ENCODE measurements at places on chromosomes 7 and 10.

DNA sequence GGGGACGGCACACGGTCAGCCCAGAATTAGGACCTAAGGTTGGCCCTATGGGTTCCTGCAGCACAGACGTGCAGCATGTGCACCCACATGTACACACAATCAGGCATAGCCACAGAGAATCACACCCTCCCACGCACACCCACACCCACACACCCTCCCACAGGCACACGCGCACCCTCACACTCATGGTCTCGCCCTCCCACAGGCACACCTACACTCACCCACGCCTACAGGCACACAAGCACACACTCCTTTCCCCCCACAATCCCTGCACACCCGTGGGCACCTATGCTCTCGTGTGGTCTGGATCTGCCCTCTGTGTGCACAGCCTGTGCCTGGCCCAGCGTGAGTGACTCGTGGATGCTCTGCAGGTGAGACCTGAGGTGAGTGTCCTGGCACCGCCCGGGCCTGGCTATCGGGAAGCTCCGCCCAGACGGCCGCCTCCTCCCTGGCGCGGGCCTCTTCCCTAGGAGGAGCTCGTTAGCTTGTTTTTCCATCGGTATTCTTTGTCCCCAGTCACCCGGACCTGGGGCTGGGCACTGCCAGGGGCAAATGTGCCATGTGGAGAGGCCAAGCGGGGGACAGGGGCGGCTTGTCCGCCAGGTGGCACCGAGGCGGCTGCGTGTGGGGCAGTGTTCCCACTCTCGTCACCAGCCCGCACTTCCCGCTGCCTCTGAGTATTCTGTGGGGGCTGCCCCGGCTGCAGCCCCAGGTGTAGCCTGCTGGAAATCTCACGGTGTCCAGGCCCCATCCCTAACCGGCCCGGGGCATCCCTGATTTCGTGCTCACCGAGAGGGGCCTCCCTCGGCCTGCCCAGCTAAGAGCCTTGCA lies 110.2 kb upstream of the FAM20C start:
- no peak for DNase-seq

DNA sequence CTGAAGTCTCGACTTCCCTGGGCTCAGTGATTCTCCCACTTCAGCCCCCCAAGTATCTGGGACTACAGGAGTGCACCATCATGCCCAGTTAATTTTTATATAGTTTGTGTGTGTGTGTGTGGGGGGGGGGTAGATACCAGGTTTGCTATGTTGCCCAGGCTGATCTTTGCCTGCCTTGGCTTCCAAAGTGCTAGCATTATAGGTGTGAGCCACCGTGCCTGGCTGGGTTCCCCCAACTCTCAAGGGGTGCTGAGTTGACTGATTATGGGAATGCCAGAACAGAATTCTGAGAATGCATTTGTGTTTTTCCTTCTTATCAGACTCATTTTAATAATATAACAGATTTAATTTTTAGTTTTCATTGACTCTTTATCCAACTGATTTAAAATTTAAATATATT lies 19.5 kb downstream of the RPA3 start:
- DNase-seq, result no peak

DNA sequence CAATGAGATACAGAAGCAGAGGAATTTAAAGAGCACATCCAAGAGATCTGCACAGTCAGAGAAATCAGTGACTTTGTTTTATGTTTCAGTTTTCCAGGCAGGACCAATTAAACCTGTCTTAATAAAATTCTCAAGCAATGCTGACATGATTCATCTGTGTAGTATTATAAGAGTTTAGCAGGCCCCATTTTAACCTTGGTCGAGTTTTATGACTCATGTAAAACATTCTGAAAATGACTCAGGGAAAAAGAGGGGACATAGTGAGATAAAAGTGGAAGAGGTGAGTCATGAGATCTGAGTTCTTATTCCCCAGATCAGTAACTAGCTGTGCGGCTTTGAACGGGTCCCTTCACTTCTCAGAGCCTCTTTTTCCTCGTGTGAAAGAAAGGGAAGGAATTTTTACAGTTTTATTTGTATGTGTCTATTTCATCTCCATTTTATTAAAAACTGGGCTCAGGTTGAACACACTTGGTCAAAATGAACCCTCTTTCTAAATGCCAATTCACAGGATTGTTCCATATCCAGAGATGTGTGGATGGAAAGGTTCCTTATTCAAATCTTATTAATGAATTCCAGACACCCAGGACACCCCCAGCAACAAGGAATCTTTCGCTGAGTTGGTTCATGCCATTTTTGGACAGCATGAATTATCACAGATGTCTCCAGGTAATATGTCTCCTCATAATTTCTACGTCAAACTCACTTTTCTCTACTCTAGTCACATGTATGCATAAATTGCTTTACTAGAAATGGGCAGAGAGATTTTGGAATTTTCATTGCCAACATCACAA lies 143.2 kb downstream of the JAZF1 start:
- DNase-seq, result peak; percentile 97

DNA sequence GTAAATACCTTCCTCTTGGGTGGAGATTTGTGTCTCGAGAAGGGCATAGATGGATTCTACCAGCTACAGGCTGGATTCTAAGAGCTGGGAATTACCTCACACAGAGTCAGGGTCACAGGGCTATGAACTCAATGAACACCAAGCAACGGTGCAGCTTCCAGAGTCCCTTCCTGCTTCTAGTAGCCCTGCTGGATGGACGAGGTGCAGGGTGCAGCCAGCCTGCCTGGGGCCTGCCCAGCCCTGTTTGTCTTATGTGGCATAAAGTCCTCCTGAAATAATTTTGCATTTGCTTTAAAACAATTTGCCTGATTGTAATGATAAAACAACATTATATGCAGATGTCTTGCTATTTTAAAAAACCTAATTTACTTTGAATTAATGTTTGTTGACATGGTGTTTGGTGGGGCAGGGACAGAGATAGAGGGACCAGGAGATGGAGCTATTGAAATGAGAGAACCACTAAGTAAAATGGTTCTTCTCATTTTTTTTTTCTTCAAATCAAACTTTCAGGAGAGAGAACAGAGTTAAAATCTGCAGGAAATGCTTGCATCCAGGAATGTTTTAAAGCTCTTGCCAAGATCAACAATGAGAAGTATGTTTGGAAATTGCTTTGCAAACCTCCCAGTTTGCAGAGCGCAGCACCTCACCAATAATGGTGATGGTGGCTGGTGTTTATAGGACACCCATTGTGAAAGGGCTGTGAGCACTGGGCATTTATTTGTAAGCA lies 305.4 kb upstream of the PODXL start:
- peak; percentile 1 for DNase-seq

DNA sequence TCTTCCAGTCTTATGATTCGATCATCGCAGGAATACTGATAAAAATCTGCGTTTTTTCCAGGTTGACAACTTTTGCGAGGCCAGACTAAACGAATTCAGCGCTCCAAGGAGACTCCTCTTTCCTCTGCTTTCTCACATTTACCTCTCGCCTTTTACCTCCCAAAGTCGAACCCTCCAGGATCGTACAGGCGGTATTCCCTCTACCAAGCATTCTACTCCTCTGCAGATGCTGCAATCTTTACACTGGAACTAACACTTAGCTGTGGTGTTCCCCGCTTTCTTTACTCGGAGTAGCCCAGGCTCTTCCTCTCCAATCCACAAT lies 449 bp downstream of the NUDT5 start:
- DNase-seq, result no peak

- peak; percentile 71 for DNase-seq
Observed at GRCh38 chr7:5426226-5426475, 2.5 kb upstream of the TNRC18 start.

DNA sequence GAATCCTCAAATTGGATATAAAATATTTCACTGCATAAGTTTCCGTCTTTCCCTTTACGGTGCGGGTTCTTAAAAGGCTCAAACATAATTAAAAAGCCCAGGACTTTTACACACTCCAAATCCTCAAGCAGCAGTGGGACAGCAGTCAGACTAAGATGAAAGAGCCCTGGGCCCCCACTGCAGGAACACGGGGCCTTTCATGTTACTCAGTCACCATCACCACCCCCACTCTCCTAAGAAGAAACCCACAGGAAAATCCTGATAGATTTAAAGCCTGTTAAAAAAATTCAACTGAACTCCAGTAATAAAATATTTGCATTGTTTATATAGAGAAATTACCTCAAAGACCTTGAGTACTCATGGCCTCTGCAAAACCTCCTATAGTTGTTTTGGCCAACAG lies 74.0 kb upstream of the TRIL start:
- no peak for DNase-seq

- DNase-seq, result no peak
Observed at GRCh38 chr7:30863706-30864035, 48.0 kb upstream of the AQP1 start.

- DNase-seq, result no peak
Observed at GRCh38 chr7:154684666-154685563, 318.0 kb downstream of the PAXIP1 start.

DNA sequence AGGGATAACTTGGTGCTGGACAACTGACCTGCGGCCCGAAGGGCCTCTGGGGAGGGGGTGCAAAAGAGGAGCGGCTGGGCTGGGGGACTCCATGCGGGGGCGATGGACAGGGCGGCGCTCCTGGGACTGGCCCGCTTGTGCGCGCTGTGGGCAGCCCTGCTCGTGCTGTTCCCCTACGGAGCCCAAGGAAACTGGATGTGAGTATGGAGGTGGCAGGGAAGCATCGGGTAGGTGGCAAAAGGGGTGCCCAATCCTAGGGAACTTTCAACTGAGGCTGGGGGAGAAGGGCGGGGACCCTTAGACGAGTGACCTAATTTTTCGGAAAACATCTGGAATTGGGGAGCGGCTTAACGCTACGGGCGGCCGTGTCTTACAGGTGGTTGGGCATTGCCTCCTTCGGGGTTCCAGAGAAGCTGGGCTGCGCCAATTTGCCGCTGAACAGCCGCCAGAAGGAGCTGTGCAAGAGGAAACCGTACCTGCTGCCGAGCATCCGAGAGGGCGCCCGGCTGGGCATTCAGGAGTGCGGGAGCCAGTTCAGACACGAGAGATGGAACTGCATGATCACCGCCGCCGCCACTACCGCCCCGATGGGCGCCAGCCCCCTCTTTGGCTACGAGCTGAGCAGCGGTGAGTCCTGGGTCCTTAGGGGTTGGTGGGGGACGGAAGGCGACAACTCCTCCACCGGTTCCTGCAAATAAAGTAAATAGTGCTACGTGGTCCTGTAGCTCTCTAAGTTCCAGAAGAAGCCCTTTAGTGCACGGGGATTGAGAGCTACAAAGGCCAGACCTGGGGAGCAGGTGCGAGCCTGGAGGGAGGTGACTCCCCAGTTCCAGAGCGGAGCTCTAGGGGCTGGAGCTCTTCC lies 622 bp downstream of the WNT16 start:
- DNase-seq, result no peak
